ENCODE measurements at places on chromosomes 4 and X.

DNA sequence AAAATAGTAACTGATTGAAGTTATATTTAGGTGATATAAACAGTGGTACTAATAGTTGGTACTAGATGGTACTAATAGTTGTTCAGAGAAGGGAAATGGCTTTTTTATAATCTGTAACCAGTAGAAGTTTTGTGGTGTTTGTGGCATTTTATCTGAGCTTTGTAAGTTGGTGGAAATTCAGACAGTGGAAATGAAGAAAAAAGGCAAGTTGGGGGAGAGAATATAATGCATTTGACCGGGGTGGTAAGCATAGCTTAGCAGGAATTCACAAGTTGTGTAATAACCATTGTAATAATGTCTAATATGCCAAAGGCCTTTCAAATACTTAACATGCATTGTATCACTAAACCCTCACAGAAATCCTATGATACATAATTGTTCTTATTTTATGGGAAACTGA is 36.3 kb downstream of the DTHD1 start:
- DNase-seq: no peak

- peak; percentile 10 for DNase-seq
Observed at GRCh38 chrX:42246814-42247213, 323.5 kb upstream of the CASK start.

GRCh38 chr4:180261346-180261745 is 1981.9 kb upstream of the TENM3 start:
- DNase-seq: no peak

GRCh38 chrX:67536564-67536963 is 7.3 kb upstream of the AR start:
- no peak for DNase-seq

DNA sequence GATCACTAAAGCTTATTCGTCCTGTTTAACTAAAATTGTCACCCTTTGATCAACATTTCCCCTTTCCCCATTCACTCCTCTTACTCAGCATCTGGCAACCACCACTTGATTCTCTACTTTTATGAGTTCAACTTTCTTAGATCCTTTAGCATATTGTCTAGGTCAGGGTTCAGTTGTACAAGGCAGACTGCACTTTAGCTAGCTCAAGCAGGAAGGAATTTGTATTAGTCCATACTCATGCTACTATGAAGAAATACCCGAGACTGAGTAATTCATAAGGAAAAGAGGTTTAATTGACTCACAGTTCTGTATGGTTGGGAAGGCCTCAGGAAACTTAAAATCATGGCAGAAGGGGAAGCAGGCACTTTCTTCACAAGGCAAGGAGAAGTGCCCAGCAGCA is 44.3 kb downstream of the TASL start:
- peak; percentile 31 for DNase-seq

DNA sequence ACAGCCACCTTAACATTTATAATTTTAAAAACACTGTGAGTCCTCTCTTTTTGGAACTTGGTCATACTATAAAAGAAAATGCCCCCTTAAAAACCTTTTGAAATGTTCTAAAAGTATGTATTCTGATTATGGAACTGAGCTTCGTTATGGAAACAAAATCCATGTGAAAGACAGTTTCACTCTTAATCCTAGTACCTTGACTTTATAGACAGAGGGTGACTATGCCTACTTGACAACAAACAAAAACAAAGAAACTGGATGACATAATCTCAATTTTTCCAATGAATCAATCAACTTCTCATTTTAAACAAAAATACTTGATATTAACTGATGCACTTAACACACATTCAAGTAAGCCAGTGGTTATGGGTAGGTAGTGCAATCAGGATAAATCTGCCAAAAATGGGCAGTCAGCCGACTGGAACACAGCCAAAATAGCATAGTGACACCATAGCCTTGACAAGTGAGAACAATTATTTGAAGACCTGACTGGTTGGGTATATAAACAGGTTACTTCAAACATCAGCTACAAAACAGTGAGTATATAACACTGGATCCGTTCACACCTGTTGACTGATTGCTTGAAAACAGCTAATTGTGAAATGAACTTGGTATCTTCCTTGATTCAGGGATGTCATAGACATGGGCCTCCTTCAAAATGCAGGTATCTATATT is 265.5 kb downstream of the PPP3CA start:
- DNase-seq: no peak

- DNase-seq: no peak
Observed at GRCh38 chr4:102578819-102579218, 77.7 kb downstream of the NFKB1 start.

GRCh38 chrX:139949703-139950102 is 15.6 kb downstream of the CXorf66 start:
- DNase-seq: no peak

GRCh38 chr4:37008199-37008598 is 236.3 kb upstream of the NWD2 start:
- DNase-seq: peak; percentile 9

- DNase-seq: peak; percentile 16
Observed at GRCh38 chr4:89489338-89489771, 181.8 kb upstream of the GPRIN3 start.

Measured in large intestine (tissue), 12 donors.